ENCODE measurements at places on chromosomes 3 and 15.
A peak's percentile ranks its signal among the peaks of the same experiment; 100 is the strongest.

DNA sequence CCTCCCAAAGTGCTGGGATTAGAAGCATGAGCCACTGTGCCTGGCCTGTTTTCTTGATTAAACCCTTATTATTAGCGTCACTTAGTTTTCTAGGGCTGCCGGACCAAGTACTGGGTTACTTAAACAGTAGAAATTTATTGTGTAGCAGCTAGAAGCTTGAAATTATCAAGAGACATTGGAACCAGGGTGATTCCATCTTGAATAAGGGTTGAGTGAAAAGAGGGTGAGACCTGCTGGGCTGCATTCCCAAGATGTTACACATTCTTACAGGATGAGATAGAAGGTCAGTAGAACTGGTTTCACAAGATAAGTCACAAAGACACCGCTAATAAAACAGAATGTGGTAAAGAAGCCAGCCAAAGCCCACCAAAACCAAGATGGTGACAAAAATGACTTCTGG is 18.6 kb upstream of the FSTL1 start:
- no peak for DNase-seq

DNA sequence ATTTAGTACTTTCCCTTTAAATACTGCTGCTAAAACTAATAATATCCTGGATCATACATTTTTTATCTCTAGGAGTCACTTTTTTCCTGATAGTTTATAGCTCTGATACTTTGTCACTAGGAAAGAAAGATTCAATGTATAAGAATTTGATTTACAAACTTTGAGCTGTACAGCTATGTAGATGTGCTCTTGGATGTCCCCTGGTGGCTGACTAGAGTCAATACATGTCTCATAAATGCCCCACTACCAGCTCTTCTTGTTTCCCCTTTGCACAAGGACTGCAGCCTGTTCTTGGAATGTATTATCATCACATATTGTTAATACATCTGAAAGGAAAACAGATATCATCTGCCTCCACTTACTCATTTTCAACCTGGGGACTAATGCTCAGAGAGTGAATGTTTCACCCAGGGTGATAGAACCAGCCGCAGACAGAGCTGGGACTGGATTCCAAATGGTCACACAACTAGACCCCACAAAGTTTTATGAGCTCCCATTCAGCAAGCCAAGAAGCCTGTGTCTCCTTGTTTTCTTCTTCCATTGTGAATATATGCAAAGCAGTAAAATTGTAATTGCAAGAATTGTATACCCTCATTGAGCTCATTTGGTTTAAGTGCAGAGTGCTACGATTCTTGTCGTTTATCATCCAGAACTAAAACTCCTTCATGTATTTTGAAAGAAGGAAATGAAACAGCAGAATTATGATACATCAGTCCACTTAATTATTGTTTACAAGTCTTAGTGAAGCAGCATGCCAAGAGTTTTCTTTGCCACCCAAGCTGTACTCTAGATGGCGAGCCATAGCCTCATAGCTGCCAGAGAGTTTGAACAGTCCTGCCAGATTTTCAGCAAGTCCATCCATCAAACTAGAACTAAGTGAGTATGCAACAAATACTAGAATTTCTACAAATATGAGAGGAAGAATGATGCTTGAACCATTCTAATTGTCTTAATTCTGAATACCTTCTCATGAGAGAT is 261.6 kb upstream of the LMCD1 start:
- peak; percentile 10 for DNase-seq

DNA sequence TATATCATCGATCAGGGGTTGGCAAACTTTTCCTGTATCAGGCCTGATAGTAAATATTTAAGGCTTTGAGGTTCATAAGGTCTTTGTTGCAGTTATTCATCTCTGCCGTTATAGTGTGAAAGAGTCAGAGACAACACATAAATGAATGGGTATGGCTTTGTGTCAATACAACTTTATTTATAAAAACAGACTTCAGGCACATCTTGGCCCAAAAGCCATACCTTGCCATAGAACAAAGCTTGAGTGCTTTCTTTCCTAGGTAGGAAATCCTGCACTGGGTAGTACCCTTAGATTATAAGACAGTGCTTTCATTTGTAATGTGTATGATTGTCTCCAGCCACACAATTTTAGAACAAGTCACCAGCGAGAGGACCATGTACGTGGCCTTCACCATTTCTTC is 58.9 kb upstream of the MAGI1 start:
- DNase-seq = no peak

GRCh38 chr15:93288728-93289294 is 199.8 kb upstream of the RGMA start:
- peak; percentile 15 for DNase-seq

DNA sequence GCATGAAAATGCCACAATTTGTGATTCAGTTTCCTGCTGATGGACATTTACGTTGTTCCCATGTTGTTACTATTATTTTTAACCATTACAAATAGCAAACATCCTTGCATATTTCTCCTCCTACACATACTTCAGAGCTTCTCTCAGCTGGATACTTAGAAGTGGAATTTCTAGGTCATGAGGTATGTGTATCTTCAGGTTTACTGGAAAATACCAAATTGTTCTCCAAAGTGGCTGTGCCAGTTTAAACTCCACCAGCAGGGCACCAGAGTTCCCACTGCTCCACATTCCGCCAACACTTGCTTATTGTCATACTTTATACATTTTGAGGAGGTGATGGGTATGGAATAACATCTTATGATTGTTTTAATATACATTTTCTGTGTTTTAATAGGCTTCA is 45.7 kb downstream of the PRR23E start:
- DNase-seq = no peak

DNA sequence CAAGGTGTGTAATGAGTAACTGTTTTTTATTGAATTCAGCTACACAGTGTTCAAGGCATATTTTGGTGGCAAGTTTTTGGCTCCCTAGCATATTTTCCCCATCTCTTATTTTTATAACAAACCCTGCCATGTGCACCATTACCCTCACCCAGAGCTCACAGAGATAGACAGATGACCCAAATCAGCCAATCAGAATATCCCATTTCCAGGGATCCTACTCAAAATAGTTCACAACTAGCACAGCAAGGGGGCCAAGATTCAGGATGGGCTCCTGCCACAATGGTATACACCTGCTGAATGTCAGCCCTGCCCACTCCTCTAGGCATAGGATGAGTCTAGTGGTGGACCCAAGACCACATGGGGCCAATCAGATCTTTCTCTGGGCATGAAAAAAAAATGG is 78.8 kb upstream of the SETMAR start:
- DNase-seq = peak; percentile 9

GRCh38 chr3:126259411-126260391 is 79.3 kb upstream of the ALDH1L1 start:
- peak; percentile 31 for DNase-seq

Data from G401 (cell line).